Hair follicle dermal papilla cell (primary cell): ENCODE measurements at places on chromosomes 11 and 22. TPM values are rescaled to one million over a fixed set of nuclear protein-coding genes. Genes with fewer than 3 reads are reported as not detected.

ANO1 gene
- 0.16 and 0.49 TPM in 2 replicates for total RNA-seq

BRD1 gene
- 33.0 and 38.8 TPM in 2 replicates for total RNA-seq

TMEM132A gene
- 16.0 and 20.4 TPM in 2 replicates for total RNA-seq

HMOX1 gene
- 231 and 285 TPM in 2 replicates for total RNA-seq

AIFM3 gene
- total RNA-seq, result 0.36 and 0.49 TPM in 2 replicates
